ENCODE measurements at places on chromosomes 7 and 10. TPM values are rescaled to one million over a fixed set of nuclear protein-coding genes. Genes with fewer than 3 reads are reported as not detected.

FZD8 gene
- total RNA-seq, result 3.0 TPM

KLF14 gene
- 0.80 TPM for total RNA-seq

CRHR2 gene
- 0.16 TPM for total RNA-seq

RAPGEF5 gene
- total RNA-seq, result 18.7 TPM

OPN4 gene
- total RNA-seq, result not detected

TCERG1L gene
- total RNA-seq, result under 0.01 TPM

TPST1 gene
- total RNA-seq, result 34.4 TPM

CDK14 gene
- total RNA-seq, result 29.8 TPM

PGAM2 gene
- 0.64 TPM for total RNA-seq

SRRM3 gene
- total RNA-seq, result 3.4 TPM

DNA sequence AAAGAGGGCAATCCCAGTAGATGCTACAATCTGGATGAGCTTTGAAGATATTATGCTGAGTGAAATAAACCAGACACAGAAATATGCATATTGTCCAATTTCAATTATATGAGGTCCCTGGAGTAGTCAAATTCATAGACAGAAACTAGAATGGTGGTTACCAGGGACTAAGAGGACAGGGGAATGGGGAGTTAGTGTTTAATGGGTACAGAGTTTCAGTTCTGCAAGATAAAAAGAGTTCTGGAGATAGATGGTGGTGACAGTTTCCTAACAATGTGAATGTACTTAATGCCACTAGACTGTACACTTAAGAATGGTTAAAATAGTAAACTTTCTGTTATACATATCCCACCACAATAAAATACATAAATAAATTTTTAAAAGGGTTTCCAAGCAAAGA lies 236.6 kb downstream of the ELMO1 start:
- peaks cover 4% of the 10 kb centered on the region for H3K4me1 ChIP-seq
- DNase-seq, result no peak
- no peaks in the 10 kb centered on the region for H3K36me3 ChIP-seq
- peak overlapping the region; percentile 76 for H3K27ac ChIP-seq

- H3K27me3 ChIP-seq, result no peaks in the 10 kb centered on the region
- H3K36me3 ChIP-seq, result no peaks in the 10 kb centered on the region
- no peak overlapping the region for H3K27ac ChIP-seq
- DNase-seq, result no peak
- H3K4me3 ChIP-seq, result no peak overlapping the region
These were observed 6.7 kb downstream of the BHLHA15 start for GRCh38 chr7:98217623-98218582.

DNA sequence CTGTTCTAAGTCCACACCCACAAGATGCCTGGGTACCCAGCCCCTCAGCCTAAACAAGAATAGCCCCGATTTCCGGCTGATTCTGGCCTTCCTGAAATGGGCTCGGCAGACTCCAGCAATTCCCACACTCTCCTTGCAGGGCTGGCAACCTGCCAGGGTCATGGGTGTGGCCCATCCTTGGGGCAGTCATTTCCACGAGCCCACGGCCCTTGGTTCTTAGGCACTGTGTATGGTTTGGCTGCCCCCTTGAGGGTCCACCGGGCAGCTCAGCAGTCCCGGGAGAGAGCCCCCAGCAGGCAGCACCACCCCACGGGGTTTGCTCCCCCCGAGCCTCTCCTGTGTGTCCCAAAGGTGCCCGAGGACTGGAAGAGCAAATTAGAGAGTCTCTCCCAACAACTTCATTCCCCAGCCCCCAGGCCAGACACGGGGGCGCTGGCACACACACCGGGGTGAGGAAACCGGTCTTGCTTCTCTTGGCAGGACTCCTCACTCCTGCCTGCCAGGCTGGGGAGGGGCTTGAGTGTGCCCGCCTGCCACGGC lies 142.2 kb downstream of the EMX2 start:
- H3K4me1 ChIP-seq, result no peaks in the 10 kb centered on the region
- no peak overlapping the region for H3K27ac ChIP-seq
- H3K27me3 ChIP-seq, result no peaks in the 10 kb centered on the region
- DNase-seq, result peak; percentile 21

DNA sequence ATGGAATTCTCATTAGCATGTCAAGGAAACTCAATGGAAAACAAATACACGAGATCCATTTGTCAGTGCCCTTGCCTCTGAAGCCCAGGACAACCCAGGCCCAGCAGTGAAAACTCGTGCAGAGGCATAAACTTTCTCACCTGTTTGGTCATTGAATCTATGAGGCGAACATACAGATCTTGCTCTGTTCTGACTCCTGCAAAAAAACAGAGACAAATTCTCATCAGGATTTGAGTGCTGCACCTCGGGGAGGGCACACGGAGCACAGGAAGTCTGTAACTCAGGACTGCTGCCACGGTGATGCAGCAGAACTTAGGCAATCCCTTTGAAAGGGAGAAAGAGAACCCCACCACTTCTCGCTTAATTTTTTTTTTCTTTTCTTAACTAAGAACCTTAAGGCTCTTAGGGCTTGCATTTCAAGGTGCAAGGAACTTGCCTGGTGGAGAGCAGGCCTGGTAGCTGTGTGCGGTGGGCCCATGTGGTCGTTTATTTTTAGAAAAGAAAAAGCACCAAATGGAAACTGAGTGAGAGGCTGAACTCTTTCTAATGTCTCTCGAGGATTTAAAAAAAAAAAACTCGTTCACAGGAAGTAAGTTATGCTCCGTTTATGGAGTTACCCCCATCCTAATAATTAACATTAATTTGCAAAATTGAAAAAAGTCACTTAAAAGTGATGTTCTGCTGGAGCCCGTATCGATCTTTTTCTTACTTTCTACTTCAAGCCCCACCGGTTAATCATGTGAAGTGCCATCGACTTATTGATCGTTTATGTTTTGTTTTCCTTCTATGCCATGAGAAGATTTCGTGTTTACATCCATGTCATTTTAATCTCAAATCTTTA lies 1.8 kb downstream of the EBF3 start:
- no peak for DNase-seq
- no peak overlapping the region for H3K27ac ChIP-seq
- no peaks in the 10 kb centered on the region for H3K4me1 ChIP-seq
- peak overlapping the region; percentile 55 for H3K4me3 ChIP-seq
- peaks cover 18% of the 10 kb centered on the region for H3K27me3 ChIP-seq

- no peak for DNase-seq
- H3K4me1 ChIP-seq, result no peaks in the 10 kb centered on the region
- H3K27me3 ChIP-seq, result no peaks in the 10 kb centered on the region
- H3K27ac ChIP-seq, result no peak overlapping the region
These were observed 46.3 kb upstream of the DMBT1 start for GRCh38 chr10:122514045-122514840.

- peak overlapping the region; percentile 36 for H3K27ac ChIP-seq
- H3K27me3 ChIP-seq, result no peaks in the 10 kb centered on the region
- H3K4me3 ChIP-seq, result no peak overlapping the region
- H3K36me3 ChIP-seq, result no peaks in the 10 kb centered on the region
- DNase-seq, result no peak
These were observed 95.7 kb upstream of the PALS2 start for GRCh38 chr7:24477398-24478136.

DNA sequence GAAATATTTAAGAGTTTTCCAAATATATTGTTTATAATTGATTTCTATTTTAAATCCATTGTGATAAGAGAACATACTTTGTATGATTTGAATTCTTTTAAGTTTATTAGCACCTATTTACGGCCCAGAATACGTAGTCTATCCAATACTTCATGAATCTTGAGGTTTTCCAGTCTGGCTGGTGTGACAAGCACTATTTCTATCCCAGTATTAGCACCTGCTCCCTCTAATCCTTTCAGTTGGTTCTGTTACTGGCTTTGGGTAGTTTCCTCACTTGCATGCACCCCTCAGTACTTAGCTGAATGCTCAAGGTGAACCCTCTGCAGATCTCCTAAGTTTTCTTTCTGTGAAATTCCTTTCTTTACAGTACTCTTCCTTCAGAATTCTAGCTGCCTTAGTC lies 166.8 kb downstream of the C1GALT1 start:
- H3K4me3 ChIP-seq, result no peak overlapping the region
- no peak overlapping the region for H3K27ac ChIP-seq
- H3K4me1 ChIP-seq, result no peaks in the 10 kb centered on the region
- no peak for DNase-seq
- no peaks in the 10 kb centered on the region for H3K27me3 ChIP-seq

DNA sequence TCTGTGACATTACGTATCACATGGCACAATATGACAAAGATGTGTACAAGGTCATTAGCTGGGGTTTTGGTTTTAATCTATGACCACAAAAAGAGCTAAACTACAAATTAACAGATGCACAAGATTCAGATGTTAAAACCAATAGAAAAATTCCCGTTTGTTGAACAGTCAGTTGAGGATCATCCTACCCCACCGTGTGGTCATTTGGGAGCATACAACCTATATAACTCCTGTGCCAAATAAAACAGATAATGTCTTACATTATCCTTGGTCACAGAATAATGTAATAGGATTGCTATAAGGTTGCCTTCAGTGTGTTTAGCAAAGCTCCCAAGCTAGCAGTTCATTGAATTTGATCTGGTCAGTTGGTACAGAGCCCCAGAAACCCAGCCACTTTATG lies 28.2 kb downstream of the ASNS start:
- no peak overlapping the region for H3K27ac ChIP-seq
- DNase-seq, result no peak
- no peaks in the 10 kb centered on the region for H3K36me3 ChIP-seq
- no peak overlapping the region for H3K4me3 ChIP-seq

DNA sequence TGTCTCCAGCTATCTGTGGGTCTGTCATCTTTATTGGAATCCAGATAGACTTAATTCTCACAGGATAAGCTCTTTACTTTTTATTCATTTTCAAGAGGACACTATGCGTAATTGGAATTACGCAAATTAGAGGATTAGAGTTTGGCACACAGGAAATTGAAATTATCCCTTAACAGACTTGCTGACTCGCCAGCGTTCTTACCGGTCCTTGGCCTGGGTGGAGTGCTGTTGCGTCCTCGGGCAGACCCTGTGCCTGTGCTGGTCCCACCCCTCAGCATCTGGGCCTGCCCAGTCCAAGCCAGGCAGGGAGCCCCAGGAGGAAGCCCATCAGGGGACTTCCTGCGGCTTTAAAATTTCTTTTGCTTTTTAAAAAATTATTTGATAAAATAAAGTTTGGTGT lies 101.8 kb downstream of the MKI67 start:
- no peak overlapping the region for H3K4me3 ChIP-seq
- no peaks in the 10 kb centered on the region for H3K27me3 ChIP-seq
- H3K36me3 ChIP-seq, result no peaks in the 10 kb centered on the region
- DNase-seq, result no peak

DNA sequence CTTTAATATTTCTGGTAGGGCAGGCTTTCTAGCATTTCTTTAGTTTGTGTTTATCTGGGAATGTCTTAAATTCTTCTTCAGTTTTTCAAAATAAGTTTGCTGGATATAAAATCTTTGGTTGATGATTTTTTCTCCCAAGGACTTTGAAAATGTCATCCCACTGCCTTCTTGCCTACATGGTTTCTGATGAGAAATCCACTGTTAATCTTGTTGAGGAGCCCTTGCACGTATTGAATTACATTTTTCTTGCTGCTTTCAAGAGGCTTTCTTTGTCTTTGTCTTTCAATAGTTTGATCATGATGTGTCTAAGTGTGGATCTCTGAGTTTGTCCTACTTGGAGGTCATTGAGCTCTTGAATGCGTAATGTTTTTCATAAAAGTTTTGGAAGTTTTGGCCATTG lies 66.0 kb downstream of the CASD1 start:
- DNase-seq, result no peak
- no peak overlapping the region for H3K4me3 ChIP-seq
- no peaks in the 10 kb centered on the region for H3K4me1 ChIP-seq
- H3K27ac ChIP-seq, result no peak overlapping the region

DNA sequence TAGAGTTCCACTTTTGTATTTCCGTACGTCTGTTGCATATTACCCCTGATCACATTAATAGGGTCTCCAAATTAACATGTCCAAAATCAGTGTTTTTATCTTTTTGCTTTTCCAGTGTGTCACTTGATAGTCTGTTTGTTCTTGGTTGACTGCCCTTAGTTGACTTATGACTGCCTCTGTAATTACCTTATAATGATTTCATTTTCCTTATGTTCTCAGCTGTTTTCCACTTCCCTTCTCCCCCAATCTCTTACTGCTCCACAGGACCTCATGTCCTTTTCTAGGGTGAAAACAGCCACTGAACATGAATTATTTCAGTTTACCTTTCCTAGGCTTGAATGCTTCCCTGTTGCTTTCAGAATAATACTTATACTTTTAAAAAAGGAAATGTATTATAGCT lies 54.7 kb downstream of the MAPK8 start:
- H3K36me3 ChIP-seq, result no peaks in the 10 kb centered on the region
- no peak for DNase-seq
- no peak overlapping the region for H3K4me3 ChIP-seq
- H3K27me3 ChIP-seq, result no peaks in the 10 kb centered on the region

GRCh38 chr7:86933295-86933845 lies 126.1 kb downstream of the ELAPOR2 start:
- H3K36me3 ChIP-seq, result no peaks in the 10 kb centered on the region
- H3K27ac ChIP-seq, result no peak overlapping the region
- H3K4me1 ChIP-seq, result no peaks in the 10 kb centered on the region
- H3K27me3 ChIP-seq, result no peaks in the 10 kb centered on the region
- DNase-seq, result no peak

DNA sequence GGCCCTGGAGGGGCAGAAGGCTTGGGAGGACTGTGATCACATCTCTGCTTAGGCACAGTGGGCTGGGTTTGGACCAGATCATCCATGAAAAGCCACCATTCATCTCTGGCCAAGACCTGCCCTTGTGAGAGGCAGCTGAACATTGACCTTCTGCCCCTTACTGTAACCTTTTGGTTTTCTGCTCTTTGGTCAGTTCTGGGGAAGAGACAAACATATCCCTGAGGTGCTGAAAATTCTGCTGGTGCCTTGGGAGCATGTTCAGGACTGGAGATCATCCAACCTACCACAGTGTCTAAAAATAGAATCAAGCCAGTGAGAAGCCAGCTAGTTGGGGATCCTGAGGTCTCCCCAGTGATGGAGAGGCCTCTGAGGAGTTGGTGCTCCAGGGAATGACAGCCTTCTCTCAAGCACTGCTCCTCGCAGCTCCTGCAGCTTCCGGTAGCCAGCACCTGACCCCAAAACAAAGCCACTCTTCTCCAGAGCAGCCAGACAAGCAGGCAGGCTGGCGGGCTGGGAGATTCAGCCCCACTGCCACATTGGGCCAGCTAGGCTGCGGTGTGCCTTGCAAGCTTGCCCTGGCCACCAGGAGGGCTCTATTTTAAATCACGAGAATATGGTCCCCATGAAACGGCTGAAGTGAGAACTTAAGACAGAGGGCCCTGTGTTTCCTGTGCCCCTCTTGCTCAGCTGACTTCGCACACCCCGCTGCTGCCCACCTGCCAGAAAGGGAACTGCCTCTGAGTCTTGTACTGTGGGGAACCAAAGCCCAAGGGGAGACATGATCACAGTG lies 37.8 kb upstream of the UBE2H start:
- no peak overlapping the region for H3K27ac ChIP-seq
- no peak for DNase-seq
- H3K27me3 ChIP-seq, result no peaks in the 10 kb centered on the region
- no peaks in the 10 kb centered on the region for H3K4me1 ChIP-seq

Measured in breast epithelium (tissue), 4 donors.